Adrenal gland (tissue), 19 donors: ENCODE measurements at places on chromosomes 7 and 10. TPM values are rescaled to one million over a fixed set of nuclear protein-coding genes. Genes with fewer than 3 reads are reported as not detected.

Gene ACBD7
- total RNA-seq = 0.42 TPM

Gene KAZALD1
- 2.1 TPM for total RNA-seq

DNA sequence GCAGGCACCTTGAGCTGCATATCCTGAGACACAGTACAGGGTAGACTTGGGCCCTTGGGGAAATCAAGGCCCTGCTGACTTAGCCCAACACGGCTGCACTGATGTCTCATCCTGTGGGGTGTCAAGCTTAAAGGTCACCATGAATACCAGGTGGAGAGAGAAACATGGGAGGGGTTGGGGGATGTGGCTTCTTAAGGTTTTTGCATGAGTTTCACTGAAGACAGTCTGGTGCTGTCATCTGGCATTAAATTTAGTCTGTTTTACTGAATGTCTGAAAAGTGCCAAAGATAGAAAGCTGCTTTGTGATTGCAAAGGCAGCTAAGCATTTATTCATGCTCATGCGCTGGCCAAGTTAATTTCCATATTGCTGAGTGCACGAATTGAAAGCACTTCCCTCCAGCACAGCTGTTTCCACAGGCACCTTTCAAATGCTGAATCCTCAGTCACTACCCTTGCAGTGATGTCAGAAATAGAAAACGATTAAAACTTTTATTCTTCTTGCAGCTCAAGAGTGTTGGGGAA is 102.1 kb downstream of the OSBPL3 start:
- no peak for DNase-seq

GRCh38 chr7:44097064-44097932 is 6.8 kb upstream of the AEBP1 start:
- no peak for DNase-seq

Gene CTAGE8
- not detected for total RNA-seq

Gene C10orf62
- not detected for total RNA-seq

GRCh38 chr7:35450456-35451214 is 196.7 kb upstream of the TBX20 start:
- DNase-seq = no peak

- no peak for DNase-seq
Observed at GRCh38 chr7:155594163-155594732, 47.9 kb upstream of the CNPY1 start.

- no peak for DNase-seq
Observed at GRCh38 chr7:31688996-31689395, 2.0 kb downstream of the PPP1R17 start.

Gene DNAJC2
- 21.8 TPM for total RNA-seq

DNA sequence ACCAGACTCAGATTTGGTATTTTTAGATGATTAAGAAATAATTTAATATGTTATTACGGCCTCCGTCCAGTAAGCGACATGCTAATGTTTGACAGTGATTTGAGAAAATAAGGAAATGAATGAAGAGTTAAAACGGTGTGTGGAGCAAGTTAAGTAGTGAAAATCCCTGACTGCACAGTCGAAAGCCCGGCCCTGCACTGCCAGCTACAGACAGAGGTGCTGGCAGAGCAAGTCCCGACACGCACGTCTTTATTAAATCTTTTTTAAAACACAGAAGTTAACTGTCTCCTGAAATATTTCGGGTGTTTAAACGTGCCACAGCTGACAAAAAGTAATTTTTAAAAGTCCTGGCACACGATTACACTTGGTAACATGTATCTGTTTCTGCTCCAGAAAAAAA is 293.4 kb upstream of the RNF32 start:
- DNase-seq = no peak

DNA sequence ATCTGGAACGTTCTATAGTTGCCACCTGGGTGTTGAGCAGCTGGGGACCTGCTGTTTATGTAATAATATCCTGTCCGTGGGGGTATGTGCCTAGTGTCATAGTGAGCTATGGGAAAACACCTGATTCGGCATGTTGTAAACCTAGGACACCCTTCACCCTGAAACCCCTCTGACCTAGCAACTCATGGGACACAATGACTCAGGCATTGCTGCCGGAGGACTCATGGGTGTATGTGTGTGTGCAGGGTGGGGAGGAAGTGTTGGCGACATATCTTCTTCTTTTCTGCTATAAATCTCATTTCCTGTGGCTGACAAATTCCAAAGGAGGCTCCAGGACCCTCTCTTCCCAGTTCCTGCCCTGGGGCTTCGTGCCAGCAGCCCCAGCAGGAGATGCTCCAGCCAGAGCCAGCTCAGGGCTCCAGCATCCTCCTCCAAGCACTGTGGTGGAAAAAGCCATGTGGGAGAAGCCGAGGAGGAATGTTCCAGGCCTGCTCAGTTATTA is 77.0 kb upstream of the PODXL start:
- DNase-seq = no peak

GRCh38 chr7:83301416-83301815 is 138.7 kb upstream of the PCLO start:
- no peak for DNase-seq

Gene ING3
- total RNA-seq = 17.1 TPM

DNA sequence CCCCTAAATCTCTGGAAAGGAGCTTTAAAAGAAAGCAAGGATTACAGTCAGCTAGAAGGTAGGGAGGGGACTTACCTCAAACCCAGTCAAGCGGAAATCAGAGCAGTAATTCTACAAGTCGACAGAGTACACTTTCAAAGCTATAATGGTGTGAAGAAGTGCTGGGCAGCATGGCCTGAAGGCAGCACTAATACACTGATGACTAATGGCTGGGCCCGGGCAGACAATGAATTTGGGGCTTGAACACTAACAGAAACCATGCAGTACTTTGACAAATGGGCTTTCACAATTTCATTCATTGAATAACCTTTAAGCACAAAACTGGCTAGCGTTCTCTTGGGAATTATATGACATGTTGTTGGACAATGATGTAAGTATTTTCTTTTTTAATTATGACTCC is 4.7 kb downstream of the GLI3 start:
- DNase-seq = no peak

Gene BRI3
- total RNA-seq = 285 TPM

DNA sequence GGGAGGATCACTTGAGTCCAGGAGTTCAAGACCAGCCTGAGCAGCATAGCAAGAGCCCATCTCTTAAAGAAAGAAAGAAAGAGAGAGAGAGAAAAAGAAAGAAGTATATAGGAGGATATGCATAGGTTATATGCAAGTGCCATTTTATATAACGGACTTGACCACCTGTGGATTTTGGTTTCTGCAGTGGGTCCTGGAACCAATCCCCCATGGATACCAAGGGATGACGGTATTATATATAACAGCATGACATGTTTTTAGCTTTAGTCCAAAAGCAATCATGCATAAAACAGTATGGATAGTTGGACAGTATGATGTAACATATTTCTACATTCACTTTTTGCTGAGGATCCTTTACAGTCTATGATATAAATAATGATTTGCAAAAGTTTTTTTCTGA is 45.3 kb downstream of the DLD start:
- no peak for DNase-seq

- DNase-seq = no peak
Observed at GRCh38 chr7:18179093-18179492, 151.4 kb upstream of the PRPS1L1 start.

Gene FBXL13
- 1.9 TPM for total RNA-seq

DNA sequence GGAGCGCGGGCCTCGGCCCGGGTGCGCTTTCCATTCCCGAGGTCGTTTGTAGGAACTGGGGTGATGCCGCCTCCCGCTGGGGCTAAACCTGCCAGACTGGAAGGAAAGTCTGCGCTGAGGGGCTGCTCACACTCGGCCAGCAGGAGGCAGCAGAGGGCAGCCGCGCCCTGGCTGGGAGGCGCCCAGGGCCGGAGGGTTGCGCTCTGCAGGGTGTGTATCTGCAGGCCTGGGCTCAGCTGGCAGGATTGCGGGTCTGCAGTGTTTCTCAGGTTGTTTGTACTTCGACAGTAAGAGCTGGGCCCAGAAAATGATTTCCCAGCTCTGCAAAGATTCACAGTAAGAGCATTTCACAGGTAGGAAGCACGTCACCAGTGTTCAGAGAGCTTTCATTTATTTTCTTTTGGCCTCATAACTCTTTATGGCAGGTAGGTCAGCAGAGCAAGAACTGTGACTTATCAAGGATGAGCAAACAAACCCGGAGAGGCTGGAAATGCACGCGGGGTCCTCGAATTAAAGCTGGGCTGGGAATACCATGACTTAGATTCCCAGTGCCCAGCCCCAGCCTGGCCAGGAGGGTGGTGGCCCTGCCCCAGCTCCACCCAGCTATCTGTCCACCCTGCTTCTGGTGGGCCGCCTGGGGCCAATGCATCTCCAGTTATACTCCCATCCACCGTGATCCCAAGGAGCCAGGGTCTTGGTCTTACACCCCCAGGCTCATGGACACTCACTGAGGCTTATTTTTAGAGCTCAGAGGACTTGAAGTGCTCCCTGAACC is 15.2 kb upstream of the PPP2R2D start:
- peak; percentile 87 for DNase-seq

Gene PROSER2
- total RNA-seq = 3.8 TPM

GRCh38 chr7:732556-732955 is 5.5 kb upstream of the PRKAR1B start:
- no peak for DNase-seq

Gene TFR2
- 2.3 TPM for total RNA-seq

- no peak for DNase-seq
Observed at GRCh38 chr7:111261496-111261895, 170.6 kb downstream of the LRRN3 start.

DNA sequence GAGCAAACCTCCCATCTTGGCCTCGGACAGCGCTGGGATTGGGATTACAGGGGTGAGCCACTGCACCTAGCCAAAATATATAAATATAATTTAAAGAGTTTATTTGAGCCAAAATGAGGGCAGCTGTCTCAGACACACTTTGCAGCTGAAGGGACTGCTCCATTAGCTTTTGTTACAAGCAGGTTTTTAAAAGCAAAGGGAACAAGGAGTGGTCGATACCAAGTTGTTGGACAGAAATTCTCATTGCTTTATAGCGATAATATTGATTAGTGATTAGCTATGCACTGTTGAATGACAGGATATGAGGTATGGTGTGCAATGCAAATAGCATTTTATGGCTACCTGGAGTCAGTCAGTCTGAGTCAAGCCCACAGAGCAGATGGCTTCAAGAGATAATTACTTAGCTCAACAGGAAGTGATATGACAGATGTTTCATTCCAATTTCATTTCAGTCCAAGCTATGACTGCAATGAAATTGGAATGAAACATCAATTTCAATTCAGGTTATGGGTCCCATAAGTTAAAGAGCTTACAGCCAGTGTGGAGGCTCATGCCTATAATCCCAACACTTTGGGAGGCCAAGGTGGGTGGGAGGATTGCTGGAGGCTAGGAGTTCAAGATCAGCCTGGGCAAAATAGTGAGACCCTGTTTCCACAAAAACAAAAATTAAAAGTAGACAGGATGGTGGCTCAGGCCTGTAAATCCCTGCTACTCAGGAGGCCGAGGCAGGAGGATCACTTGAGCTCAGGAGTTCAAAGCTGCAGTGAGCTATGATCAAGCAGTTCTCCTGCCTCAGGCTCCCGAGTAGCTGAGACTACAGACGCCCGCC is 23.1 kb downstream of the TYW1 start:
- DNase-seq = no peak

DNA sequence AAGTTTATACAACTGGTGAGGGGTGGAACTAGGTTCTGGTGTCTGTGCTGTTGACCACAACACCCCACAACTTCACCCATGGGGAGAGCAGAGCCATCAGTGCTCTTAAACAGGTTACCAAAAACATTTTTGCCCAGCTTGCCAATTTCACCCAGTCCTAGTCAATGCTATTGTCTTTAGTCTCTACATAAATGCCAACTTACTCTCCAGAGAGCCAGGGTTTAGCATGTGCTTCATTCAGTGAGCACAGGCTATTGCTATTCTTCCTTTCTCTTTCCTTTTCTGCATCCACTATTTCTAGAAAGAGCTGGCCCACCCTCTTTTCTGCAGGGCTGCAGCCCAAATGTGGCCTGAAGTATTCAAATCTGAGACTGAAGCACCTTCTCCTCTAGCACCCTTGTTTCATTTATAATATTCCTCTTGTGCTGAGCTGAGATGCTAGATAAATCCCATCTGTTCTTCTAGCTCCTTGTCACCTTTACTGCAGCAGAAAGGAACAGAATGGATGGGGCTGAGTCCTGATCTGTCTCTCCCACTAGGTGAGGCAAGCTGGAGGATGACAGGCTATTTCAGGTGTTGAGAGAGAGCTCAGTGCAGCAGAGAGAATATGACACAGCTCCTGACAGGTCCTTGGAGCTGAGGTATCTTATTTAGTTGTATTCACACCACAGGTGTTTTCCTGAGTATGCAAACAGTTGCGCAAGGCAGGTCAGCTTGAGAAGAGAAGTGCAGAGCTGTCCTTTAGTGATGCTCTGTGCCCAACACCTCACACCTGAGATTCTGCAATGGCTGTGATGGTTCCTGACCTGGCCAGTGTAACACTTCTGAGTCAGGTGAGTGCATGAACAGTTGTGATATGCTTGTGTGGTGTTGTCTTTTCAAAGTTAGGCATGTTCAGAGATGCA is 819.2 kb downstream of the CCSER2 start:
- no peak for DNase-seq

Gene GPR22
- 0.42 TPM for total RNA-seq

DNA sequence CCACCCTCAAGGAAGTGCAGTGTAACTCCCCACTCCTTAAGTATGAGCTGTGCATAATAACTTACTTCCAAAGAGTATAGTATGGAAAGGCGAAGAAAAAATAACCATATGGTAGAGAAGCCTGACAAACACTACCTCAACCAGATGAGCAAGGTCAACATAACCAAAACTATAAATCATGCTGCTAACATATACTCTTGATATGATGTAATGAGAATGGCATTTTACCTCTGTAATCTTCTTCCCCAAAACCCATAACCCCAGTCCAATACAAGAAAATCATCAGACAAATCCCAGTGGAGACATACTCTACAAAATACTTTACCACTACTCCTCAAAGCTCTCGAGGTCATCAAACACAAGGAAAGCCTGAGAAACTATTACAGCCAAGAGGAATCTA is 15.8 kb downstream of the OSBPL3 start:
- DNase-seq = no peak
